AG04450 (cell line): ENCODE measurements at places on chromosomes 4 and X.

GRCh38 chr4:38682336-38682735 is 18.3 kb downstream of the KLF3 start:
- DNase-seq: no peak

GRCh38 chr4:185204238-185204910 is 574 bp upstream of the CFAP97 start:
- DNase-seq: no peak

- peak; percentile 32 for DNase-seq
Observed at GRCh38 chr4:141410839-141411238, 190.1 kb downstream of the ZNF330 start.

DNA sequence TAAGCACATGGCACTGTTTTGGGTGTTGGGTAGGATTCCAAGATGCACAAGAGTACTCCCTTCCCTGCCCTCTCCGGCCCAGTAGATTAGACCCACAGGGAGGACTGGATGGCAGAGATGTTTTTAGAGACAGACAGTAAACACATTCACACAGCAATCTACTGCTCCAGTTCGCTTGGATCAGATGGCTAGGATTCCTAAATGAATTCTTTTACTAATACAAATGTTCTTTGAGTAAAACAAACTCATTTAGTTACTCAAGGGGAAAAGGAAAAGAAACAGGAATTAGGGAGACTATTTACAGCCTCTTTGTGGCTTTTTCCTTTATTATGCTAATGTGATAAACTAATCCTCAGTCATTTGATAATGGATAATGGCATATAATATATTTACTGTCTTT is 5.9 kb downstream of the SNX25 start:
- DNase-seq: no peak

GRCh38 chr4:161936625-161937550 is 226.9 kb downstream of the FSTL5 start:
- no peak for DNase-seq

DNA sequence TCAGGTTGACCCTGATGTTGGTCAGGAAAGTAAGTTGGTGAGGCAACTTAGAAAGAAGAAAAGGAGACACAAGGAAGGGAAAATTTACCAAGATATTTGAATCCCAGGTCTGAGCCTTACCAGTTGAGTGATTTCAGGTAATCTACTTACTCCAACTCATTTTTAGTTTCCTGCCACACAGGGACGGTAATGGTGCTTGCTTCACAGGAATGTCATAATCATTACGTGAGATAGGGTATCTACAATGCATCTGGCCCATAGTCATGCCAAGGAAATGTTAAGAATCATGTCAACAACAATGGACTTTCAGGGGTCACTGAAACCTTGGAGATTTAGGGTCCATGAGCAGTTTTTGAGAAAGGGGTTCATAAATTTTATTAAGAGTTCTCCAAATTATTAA is 195.4 kb upstream of the HHIP start:
- DNase-seq: no peak

DNA sequence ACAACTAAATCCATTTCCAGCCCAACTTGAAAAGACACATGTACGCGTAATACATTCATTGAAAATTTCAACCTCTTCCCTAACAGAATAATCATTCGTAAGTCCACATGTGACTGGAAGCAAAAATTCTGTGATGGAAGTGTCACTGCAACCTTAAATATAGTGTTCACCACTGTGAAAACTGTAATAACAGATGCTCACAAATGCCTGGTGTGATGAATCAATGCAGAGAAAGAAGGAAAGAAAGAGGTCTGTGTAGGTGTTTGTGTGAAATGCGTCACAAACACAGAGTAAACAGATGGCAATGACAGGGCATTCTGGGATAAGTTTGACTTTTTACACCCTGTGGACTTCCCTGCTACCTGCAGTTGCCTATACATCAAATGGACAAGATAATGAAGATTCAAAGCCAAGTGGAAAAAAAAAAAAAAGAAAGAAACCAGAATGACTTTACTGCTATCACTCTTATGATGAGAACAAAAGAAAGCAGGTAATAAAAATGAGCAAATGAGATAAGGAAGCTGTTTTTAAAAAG is 123.3 kb downstream of the EPHA5 start:
- no peak for DNase-seq

GRCh38 chrX:140762061-140762460 is 52.5 kb downstream of the LINC00632 start:
- no peak for DNase-seq

GRCh38 chrX:24023972-24024669 is 2.9 kb downstream of the KLHL15 start:
- DNase-seq: no peak

GRCh38 chrX:47651043-47651905 is 911 bp upstream of the ELK1 start:
- DNase-seq: no peak

DNA sequence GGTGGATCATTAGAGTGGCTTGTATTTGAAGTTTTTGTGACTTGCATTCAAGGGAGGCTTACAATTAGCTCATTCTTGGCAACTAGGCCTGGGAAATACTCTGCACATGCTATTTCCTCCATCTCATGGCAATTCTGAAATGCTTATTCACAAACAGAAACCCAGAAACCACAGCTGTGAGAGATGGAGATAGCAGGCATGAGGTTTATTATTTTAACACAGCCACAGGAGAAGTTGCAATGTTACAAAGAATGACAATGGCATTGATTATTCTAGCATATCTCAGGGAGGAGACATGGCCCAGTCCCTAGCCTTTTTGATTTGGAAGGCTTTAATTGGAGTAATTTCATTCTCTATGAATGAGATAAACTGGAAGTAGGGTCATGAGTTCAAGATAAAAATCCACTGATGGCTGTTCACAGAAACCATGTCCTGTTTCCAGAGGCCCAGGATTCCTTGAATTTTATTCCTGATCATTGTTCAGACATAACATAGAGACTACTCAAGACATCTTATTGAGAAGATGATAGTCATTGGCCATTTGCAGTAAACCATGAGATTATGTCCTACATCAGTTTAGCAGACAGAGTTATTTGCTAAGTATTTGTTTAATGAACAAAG is 123.9 kb downstream of the MID1 start:
- peak; percentile 66 for DNase-seq

GRCh38 chr4:76306882-76307659 is 538 bp downstream of the STBD1 start:
- DNase-seq: no peak

DNA sequence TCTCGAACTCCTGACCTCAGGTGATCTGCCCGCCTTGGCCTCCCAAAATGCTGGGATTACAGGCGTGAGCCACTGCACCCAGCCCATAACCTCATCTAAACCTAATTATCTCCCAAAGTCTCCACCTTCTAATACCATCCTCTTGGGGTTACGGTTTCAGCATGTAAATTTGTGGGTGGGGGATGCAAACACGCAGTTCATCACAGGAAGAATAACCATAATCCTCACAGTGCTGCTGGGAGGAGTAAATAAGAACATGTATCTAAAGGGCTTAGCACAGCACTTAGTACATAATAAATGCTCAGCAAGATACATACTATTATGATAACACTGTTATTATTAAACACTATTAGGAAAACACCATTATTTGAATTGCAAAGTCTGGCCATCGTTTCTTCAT is 116.4 kb downstream of the CORIN start:
- no peak for DNase-seq

- DNase-seq: no peak
Observed at GRCh38 chr4:108272986-108273385, 104.3 kb upstream of the LEF1 start.

DNA sequence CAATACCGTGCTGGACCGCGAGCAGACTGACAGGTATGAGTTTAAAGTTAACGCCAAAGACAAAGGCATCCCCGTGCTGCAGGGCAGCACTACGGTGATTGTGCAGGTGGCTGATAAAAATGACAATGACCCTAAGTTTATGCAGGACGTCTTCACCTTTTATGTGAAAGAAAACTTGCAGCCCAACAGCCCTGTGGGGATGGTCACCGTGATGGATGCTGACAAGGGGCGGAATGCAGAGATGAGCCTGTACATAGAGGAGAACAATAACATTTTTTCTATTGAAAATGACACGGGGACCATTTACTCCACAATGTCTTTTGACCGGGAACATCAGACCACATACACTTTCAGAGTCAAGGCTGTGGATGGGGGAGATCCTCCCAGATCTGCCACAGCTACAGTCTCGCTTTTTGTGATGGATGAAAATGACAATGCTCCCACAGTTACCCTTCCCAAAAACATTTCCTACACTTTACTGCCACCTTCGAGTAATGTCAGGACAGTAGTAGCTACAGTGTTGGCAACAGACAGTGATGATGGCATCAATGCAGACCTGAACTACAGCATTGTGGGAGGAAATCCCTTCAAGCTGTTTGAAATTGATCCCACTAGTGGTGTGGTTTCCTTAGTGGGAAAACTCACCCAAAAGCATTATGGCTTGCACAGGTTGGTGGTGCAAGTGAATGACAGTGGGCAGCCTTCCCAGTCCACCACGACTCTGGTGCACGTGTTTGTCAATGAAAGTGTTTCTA is 3.2 kb downstream of the PCDH7 start:
- no peak for DNase-seq

- no peak for DNase-seq
Observed at GRCh38 chr4:143351774-143352451, 15.2 kb downstream of the GAB1 start.

DNA sequence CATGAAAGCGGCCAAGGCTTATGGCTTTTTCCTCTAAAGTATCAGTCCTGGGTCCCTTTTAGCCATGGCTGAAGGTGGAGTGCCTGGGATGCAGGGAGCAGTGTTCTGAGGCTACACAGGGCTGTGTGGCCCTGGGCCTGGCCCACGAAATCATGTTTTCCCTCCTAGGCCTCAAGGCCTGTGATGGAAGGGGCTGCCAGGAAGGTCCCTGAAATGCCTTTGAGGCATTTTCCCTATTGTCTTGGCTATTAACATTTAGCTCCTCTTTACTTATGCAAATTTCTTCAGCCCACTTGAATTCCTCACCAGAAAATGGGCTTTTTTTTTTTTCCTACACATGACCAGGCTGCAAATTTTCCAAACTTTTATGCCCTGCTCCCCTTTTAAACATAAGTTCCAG is 657.0 kb downstream of the DACH2 start:
- no peak for DNase-seq

DNA sequence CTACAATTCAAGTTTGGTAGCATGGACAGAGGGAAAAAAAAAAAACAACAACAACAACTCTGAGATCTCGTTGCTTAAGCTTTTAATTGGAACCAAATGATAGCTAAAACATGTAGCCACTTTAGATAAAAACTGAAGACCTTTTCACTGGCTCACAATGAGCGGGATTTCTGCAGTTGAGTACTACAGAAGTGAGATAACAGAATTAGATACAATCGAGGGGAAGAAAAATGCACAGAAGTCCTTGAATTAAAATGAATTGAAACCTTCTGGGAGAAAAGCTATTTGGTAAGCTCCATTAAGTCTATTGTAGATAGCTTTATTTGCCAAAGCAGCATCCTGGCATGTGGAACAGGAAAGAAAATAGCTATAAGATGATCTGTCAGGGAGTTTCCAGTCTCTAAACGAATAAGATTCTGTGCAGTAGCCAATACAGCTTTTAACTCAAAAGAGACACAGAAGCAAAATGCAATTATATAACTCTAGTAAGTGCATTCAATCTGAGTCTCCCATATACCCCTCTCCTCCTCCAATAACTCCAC is 248.5 kb downstream of the ENOX2 start:
- no peak for DNase-seq

DNA sequence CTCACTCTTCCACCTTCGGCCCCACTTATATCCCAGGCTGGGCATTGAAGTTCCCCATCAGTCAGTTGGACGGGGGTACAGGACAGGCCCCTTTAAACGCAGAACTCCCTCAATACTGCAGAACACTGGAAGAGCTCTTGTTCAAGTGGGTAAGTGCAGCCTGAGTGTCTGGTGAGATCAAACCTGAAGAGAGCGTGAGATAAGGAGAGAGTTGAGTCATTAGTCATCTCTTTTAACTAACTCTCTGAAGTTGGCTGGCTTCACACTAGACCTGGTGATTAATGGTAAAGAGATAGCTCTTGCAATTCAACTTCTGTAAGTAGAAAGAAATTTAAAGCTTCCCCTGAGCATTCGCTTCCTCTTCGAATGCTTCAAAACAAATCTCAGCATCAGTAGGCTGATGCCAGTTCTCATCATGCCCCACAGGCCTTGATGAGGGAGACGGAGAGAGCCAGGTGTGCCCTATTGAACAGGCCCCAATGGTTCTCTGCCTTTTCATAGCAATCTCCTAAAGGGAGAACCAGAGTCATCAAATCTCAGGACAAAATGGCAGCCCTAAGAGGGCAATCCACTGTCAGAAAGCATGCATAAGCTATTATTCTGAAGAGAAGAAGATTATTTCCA is 41.0 kb upstream of the JADE1 start:
- DNase-seq: no peak

- no peak for DNase-seq
Observed at GRCh38 chr4:81688085-81688484, 216.4 kb upstream of the RASGEF1B start.
